ENCODE measurements at places on chromosomes 3 and 15.

DNA sequence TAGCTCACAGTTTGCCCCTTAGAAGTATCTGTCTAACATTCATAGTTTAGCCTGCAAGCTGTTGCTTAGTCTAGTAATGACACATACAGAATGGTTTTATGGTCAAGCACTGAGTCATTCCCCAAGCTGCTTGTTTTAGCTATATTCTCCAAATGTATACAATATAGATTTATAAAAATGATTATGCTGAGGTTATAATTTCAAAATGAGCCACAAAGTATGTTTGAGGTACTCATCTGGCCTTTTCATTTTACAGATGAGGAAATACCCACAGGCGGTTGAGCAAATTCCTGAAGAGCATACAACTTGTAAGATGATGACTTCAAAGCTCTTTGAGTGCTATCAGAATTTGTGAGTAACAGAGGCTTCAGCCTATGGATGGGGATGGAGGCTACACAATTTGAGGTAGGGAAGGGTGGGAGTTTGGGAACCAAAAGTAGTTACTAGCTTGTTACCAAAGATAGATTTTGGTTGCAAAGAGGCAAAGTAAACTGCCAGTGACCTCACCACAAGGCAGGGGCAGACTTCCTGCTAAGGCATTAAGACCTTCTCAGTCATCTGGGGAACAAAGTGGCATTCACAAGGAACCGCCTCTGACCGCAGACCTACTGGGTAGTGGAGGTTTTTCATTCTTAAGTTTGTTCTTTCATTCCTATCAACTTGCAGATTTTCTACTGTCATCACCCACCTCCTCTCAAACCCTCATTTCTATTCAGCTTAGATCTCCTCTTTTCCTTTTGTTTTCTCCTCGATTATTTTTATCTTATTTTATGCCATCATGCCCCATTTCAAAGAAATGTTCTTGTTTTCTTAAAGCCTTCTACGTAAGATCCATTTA, 257.2 kb upstream of the NECTIN3 start:
- DNase-seq, result no peak

DNA sequence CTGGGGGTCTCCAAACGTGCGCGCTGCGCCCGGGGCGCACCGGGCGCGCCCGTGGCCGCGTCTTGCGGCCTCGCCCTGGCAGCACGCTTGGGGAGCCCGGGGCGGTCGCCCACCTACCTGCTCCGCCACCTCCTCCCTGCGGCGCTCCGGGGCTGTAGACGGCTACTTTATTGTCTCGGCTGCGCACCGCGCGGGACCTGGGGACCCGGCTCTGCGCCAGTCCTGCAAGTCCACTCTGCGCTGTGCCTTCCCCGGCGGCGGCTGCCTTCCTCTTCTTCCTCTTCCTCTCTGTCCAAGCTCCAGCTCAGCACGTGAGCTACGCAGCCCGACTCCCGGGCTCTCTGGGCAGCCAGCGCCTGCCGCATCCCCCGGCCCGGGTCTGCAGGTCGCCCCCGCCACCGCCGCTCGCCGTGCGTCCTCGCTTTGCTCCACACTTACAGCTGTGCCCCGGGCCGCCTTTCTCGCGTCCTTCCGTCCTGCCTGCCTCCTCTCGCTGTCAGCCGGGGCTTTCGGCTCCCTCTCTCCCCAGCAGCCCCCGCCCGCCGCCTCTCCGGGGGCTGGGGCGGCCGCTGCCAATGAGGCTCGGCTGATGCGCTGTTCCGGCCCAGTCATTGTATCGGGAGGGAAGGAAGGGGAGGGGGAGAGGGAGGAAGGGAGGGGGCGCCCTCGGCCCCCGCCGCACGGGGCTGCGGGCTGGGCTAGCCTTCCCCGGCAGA, 156.4 kb upstream of the FRMD4B start:
- DNase-seq, result peak; percentile 85

DNA sequence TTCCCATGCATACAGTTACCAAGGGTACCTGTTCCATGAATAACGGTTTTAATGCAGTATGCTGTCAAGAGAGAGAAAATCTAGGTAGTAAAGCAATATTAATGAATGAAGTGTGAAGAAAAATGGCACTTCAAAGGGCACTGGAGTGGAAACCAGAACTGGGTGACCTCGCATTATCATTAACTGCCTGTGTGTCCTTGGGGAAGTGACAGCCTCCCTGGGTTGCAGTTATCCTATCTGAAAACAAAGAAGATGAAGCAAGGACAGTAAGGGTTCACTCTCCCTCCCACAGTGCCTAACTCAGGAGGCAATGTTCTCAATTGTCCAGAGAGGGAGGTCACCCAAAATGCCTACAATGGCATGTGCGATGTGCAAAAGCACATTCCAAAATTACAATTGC, 15.1 kb downstream of the MTHFS start:
- DNase-seq, result no peak

DNA sequence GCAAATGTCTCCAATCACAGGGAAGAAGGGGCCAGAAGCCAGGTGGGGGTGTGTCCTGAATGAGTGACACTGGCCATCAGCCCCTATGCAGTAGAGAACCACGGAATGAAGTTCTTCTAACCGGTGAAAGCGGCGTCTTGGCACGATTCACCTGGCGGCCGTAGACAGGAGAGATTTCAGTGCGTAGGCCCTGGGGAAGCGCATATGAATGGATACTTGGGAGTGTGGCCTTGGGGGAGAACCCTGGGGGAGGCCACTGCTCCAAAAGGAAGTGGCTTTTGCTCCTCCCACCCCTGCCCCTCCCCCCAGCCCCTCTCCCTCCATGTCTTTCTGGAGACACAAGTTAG, 43.6 kb downstream of the RBPMS2 start:
- no peak for DNase-seq

GRCh38 chr3:197353867-197354567, 55.6 kb upstream of the DLG1 start:
- no peak for DNase-seq

DNA sequence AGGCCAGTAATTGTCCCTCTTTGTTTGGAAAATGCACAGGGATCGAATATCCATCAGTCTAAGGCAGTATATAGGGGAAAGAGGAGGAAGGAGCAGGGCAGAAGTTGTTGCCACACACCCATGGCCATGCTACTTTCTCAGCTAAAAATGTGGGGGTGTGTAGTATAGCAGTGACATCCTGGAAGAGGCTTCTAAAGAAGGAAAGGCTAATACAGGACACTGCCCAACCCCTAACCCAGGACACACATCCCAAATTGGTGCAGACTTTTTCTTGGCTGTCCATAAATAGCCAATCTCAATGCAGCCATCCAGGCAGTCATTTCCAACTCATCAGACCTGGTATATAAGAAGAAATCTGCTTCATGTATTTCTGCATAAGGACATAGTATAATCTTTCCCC, 33.1 kb upstream of the LRRN1 start:
- DNase-seq, result no peak

GRCh38 chr3:124177071-124177470, 185.1 kb upstream of the ROPN1 start:
- DNase-seq, result no peak

GRCh38 chr15:93239591-93239990, 150.6 kb upstream of the RGMA start:
- no peak for DNase-seq

GRCh38 chr3:76293856-76294255, 508.5 kb upstream of the ZNF717 start:
- DNase-seq, result no peak

DNA sequence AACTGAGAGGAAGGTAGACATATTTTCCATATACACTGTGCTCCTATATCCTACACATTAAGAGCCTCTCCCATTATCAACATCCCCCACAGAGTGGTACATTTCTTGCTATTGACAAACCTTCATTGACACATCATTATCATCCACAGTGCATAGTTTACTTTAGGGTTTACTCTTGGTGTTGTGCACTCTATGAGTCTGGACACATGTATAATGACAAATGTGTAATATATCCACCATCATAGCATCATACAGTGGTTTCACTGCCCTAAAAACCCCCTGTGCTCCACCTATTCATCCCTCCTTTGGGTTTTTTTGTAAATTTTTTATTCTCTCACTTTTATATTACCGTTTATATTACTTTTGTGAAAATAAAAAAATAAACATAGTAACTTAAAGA, 22.2 kb upstream of the CLDN18 start:
- no peak for DNase-seq

DNA sequence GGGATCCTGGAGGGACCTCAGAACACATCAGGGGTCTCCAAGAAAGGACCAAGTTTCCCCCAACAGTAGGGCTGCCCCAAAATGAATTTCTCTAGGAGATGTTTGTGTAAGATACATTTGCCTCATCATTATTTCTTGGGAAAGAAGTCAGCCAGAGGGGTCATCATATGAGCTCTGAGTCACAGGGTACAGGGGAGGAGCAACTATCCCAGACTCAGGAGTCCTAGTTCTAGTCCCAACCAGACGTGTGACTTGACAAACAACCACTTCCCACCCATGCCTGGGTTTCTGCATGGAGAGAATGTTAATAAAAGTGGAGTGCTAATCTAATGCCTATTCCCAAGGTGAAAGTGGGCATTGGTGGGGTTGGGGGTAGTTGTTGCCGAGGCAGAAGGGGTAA, 144.1 kb downstream of the ALDH1A2 start:
- no peak for DNase-seq

DNA sequence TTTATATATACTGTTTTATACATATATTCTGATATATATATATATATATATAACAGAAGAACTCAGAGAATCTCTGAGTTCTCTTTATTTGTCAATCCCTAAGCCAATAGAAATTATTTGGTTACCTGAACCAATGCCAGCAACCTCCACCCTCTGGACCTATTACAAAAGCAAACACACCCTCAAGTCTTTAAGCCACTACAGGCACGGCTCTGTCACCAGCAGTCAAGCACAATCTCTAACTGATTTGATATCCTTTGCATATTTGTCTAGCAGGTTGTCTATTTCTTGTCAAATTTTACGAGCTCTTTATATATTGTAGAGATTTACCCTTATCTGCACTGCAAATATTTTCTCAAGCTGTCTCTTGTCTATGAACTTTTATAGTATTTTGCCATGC, 66.6 kb upstream of the TOPAZ1 start:
- no peak for DNase-seq

DNA sequence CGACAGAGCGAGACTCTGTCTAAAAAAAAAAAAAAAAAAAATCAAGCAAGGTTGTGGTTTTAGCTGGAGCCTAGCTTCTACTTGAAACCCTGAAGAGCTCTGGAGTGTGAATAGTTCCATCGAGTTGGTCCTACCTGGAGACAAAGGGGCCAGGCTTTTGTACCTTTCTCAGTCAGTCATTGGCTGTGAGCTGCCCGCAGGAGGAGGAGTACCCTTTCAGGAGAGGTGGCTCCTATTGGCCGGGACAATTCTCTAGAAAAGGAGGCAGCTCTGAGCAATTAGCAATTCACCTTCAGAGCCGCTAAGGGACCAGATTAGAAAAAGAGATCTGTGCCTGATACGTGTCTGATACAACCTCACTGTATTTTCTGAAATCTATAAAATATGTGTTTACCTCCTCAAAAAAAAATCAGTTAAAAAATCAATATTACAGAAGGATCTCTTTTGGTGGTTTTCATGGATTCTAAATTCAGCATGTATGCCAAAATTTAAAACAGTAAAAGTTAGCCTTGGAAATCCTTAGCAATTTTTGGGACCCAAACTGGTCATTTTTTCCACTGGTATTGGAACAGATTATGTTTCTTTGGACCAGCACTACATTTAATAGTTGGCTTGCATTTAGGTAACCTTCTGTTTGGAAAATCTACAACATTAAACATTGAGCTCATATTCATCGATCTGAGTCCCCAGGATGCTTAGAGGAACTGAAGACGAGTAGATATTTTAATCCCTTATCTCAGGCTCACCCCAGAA, 29.7 kb upstream of the PDCD6IP start:
- no peak for DNase-seq

GRCh38 chr15:80747317-80748053, 31.7 kb upstream of the CEMIP start:
- no peak for DNase-seq

DNA sequence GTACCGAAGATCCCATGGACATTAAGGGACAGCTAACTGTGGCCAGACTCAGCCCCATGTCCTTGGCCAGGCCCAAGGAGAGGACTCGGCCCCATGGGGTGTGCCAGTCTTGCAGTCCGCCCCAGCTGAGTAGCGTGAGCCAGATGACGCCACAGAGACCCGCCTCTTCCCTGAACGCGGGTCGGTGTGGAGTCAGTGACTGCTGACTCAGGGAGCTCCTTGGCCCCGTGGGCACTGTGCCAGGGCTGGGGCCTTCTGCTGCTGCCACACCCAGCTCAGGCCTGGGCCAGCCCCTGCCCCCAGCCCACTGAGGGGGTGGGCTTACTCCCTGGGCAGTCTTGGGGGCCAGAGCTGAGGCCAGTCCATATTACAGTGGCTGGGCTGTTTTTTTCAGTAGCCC, 52.8 kb downstream of the PLXNA1 start:
- no peak for DNase-seq

All from dorsolateral prefrontal cortex (tissue), 122 donors.